ENCODE measurements at places on chromosomes 2 and 18. TPM values are rescaled to one million over a fixed set of nuclear protein-coding genes. Genes with fewer than 3 reads are reported as not detected.

Gene YES1
- 22.6 TPM for total RNA-seq

GRCh38 chr2:136384531-136385303 lies 266.8 kb upstream of the CXCR4 start:
- peaks cover 7% of the 10 kb centered on the region for H3K27me3 ChIP-seq
- H3K36me3 ChIP-seq = no peaks in the 10 kb centered on the region
- peak; percentile 71 for DNase-seq
- H3K4me1 ChIP-seq = peaks cover 48% of the 10 kb centered on the region
- H3K27ac ChIP-seq = no peak overlapping the region

DNA sequence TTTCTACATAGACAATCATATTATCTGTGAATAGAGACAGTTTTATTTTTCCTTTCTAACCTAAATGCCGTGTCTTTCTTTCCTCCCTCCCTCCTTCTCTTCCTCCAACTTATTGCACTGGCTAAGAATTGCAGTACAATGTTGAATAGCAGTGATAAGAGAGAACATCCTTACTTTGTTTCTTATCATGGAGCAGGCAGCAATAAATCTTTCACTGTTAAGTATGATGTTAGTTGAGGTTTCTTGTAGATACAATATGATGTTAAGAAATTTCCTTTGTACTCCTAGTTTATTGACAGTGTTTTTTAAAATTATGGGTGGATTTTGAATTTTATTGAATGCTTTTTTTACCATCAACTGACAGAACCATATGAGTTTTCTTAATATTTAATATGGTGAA lies 6.0 kb downstream of the LYPD6B start:
- no peak overlapping the region for H3K4me3 ChIP-seq
- H3K4me1 ChIP-seq = no peaks in the 10 kb centered on the region
- no peaks in the 10 kb centered on the region for H3K36me3 ChIP-seq
- no peak for DNase-seq

- H3K27me3 ChIP-seq = no peaks in the 10 kb centered on the region
- DNase-seq = no peak
- no peaks in the 10 kb centered on the region for H3K4me1 ChIP-seq
- no peak overlapping the region for H3K4me3 ChIP-seq
Measured at GRCh38 chr2:20617081-20617575, 33.8 kb downstream of the HS1BP3 start.

GRCh38 chr2:99743146-99743545 lies 253.3 kb upstream of the REV1 start:
- no peaks in the 10 kb centered on the region for H3K4me1 ChIP-seq
- H3K27me3 ChIP-seq = peaks cover under 1% of the 10 kb centered on the region
- no peaks in the 10 kb centered on the region for H3K36me3 ChIP-seq

DNA sequence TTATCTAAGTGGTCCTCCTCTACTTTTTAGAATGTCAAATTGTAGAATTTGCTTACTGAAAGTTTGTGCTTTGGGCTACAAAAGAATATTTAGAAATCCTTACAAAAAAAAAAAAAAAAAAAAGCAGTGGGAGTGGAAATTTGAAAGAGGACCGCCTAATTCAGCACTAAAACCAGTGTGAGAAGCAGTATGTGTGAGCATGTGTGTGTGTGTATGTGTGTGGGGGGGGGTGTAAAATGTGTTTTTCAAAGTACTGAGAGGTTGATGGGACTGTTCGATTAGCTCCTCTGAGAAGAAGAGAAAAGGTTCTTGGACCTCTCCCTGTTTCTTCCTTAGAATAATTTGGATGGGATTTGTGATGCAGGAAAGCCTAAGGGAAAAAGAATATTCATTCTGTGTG lies at the start of gene VIT:
VIT (plus strand) TSS at position 175 of the 400 bp plus-strand sequence. CDS start 19,664 bp downstream, outside the sequence.
- H3K27ac ChIP-seq = no peak within 1 kb of the TSS
- H3K4me1 ChIP-seq = no peaks in the 10 kb centered on the region
- no peaks in the 10 kb centered on the region for H3K36me3 ChIP-seq
- DNase-seq = no peak
- H3K27me3 ChIP-seq = peaks cover 9% of the 10 kb centered on the region

Gene NEURL3
- total RNA-seq = not detected

DNA sequence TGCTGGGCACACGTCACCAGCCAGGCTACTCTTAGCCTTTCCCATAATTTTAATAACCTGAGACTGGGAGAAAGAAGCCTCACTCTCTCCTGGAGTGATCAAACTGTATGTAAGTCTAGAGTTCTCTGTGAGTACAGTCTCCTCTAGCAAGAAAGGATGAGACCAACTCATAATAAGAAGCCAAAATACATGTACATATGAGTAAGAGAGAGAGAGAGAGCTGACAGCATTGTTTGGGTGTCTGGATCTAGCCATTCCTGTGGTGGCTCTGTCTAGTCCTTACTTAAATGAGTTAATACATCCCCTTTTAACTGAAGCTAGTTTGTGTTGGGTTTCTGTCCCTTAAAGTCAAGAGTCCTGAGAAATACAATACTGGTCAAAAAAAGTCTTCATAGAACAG lies 26.0 kb upstream of the ANXA4 start:
- H3K27ac ChIP-seq = no peak overlapping the region
- no peak for DNase-seq
- H3K4me1 ChIP-seq = peaks cover 7% of the 10 kb centered on the region
- no peak overlapping the region for H3K4me3 ChIP-seq
- no peaks in the 10 kb centered on the region for H3K36me3 ChIP-seq

GRCh38 chr2:190409616-190410015 lies 1.5 kb downstream of the MFSD6 start:
- H3K27ac ChIP-seq = peak overlapping the region; percentile 94
- no peaks in the 10 kb centered on the region for H3K27me3 ChIP-seq
- peaks cover 22% of the 10 kb centered on the region for H3K36me3 ChIP-seq
- DNase-seq = no peak
- peak overlapping the region; percentile 87 for H3K4me3 ChIP-seq
- peaks cover 45% of the 10 kb centered on the region for H3K4me1 ChIP-seq

DNA sequence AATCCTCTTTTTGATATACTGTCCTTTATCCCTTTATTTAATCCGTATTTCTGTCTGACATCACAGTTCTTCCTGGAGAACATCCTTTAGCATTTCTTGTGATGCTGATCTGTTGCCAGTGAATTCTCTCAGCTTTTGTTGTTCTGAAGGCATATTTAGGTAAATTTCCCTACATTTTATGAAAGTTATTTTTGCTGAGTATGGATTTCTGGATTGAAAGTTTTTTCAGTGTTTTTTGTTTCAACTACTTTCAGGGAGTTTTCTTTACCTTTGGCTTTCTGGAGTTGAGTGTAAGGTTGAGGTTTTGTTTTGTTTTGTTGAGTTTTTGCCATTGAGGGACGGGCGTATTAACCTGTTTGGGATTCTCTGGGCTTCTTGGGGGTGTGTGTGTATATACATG lies 22.5 kb downstream of the SNTG2 start:
- H3K27me3 ChIP-seq = peaks cover 4% of the 10 kb centered on the region
- H3K4me1 ChIP-seq = peaks cover 69% of the 10 kb centered on the region
- peaks cover 44% of the 10 kb centered on the region for H3K36me3 ChIP-seq
- peak overlapping the region; percentile 90 for H3K27ac ChIP-seq
- H3K4me3 ChIP-seq = no peak overlapping the region

DNA sequence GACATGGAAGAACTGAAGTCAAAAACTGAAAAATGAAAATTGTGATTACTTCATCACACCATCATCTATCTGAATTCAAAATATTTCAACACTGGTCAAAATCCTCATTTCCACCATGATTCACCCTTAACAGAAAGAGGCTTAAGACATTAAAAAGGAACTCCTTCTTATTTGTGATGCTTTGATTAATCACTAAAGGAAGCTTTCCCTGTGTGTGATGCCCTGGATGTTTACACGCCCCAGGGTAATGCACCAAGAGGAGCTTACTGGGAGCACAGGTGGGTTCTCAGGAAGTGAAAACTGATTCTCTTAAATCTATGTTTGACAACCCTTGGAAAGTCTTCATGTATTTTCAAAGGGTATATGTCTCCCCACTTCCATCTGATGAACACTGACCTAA lies 11.5 kb downstream of the GRB14 start:
- H3K4me3 ChIP-seq = no peak overlapping the region
- H3K27me3 ChIP-seq = no peaks in the 10 kb centered on the region
- no peak overlapping the region for H3K27ac ChIP-seq
- H3K36me3 ChIP-seq = no peaks in the 10 kb centered on the region

GRCh38 chr2:227942021-227942420 lies 70.6 kb downstream of the DAW1 start:
- H3K36me3 ChIP-seq = no peaks in the 10 kb centered on the region
- no peak overlapping the region for H3K4me3 ChIP-seq
- no peak overlapping the region for H3K27ac ChIP-seq
- no peak for DNase-seq

Gene RUFY4
- 0.55 TPM for total RNA-seq

- no peak overlapping the region for H3K27ac ChIP-seq
- H3K4me1 ChIP-seq = no peaks in the 10 kb centered on the region
- DNase-seq = no peak
- no peak overlapping the region for H3K4me3 ChIP-seq
- no peaks in the 10 kb centered on the region for H3K27me3 ChIP-seq
Measured at GRCh38 chr18:7662866-7663265, 95.8 kb downstream of the PTPRM start.

DNA sequence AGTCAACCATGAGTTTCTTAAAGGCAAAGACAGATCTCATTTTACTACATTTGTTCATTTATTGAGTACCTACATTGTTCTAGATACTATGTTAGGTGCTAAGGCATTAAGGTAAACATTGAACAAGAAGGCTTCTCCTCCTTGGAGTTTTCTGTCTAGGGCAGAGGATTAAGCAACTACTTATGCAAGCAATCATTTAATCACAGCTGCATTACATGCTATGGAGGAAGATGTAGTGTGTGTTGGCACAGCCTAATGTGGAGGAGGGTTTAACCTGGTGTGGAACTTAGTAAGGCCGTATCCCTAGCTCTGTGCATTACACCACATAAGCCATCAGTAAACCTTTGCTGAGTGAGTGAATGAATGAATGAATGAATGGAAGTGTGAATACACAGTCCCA lies 106.5 kb upstream of the MAP3K20 start:
- no peak overlapping the region for H3K27ac ChIP-seq
- DNase-seq = no peak
- peaks cover 4% of the 10 kb centered on the region for H3K27me3 ChIP-seq

GRCh38 chr18:74610051-74610615 lies 12.5 kb downstream of the ZNF407 start:
- H3K27ac ChIP-seq = no peak overlapping the region
- no peak overlapping the region for H3K4me3 ChIP-seq
- no peak for DNase-seq
- H3K4me1 ChIP-seq = peaks cover 4% of the 10 kb centered on the region
- no peaks in the 10 kb centered on the region for H3K36me3 ChIP-seq

GRCh38 chr2:218985021-218985324 lies at the start of gene FEV:
Gene FEV (minus strand): TSS chr2:218985184. CDS start chr2:218985075, 109 bp downstream.
- peaks cover 82% of the 10 kb centered on the region for H3K27me3 ChIP-seq
- H3K27ac ChIP-seq = peak within 1 kb of the TSS; percentile 5
- peaks cover 2% of the 10 kb centered on the region for H3K36me3 ChIP-seq
- DNase-seq = no peak
- peaks cover 22% of the 10 kb centered on the region for H3K4me1 ChIP-seq
- no peak within 1 kb of the TSS for H3K4me3 ChIP-seq

Gene TMEM37
- total RNA-seq = not detected

GRCh38 chr2:100840519-100840918 lies 20.6 kb downstream of the NPAS2 start:
- H3K27ac ChIP-seq = no peak overlapping the region
- H3K4me3 ChIP-seq = no peak overlapping the region
- no peaks in the 10 kb centered on the region for H3K27me3 ChIP-seq
- H3K4me1 ChIP-seq = no peaks in the 10 kb centered on the region
- no peaks in the 10 kb centered on the region for H3K36me3 ChIP-seq

GRCh38 chr2:217980036-217980435 lies 22.8 kb downstream of the TNS1 start:
- no peak overlapping the region for H3K4me3 ChIP-seq
- H3K27ac ChIP-seq = no peak overlapping the region
- H3K36me3 ChIP-seq = no peaks in the 10 kb centered on the region
- H3K4me1 ChIP-seq = no peaks in the 10 kb centered on the region
- no peak for DNase-seq
- H3K27me3 ChIP-seq = no peaks in the 10 kb centered on the region

GRCh38 chr2:184824597-184824996 lies 226.3 kb downstream of the ZNF804A start:
- H3K4me3 ChIP-seq = no peak overlapping the region
- H3K4me1 ChIP-seq = no peaks in the 10 kb centered on the region
- H3K27ac ChIP-seq = no peak overlapping the region
- no peaks in the 10 kb centered on the region for H3K27me3 ChIP-seq
- H3K36me3 ChIP-seq = no peaks in the 10 kb centered on the region

GRCh38 chr18:24530630-24531111 lies 70.2 kb downstream of the HRH4 start:
- DNase-seq = no peak
- H3K27ac ChIP-seq = no peak overlapping the region
- no peaks in the 10 kb centered on the region for H3K36me3 ChIP-seq
- H3K4me1 ChIP-seq = no peaks in the 10 kb centered on the region

Gene BUB1
- total RNA-seq = 138 TPM

- no peak for DNase-seq
- H3K4me3 ChIP-seq = no peak overlapping the region
- H3K27ac ChIP-seq = no peak overlapping the region
- no peaks in the 10 kb centered on the region for H3K4me1 ChIP-seq
Measured at GRCh38 chr2:163455815-163456214, 280.0 kb downstream of the FIGN start.

Gene NTSR2
- not detected for total RNA-seq
